Type B pancreatic cell (in vitro differentiated cells): ENCODE measurements at places on chromosomes 6 and 20.

DNA sequence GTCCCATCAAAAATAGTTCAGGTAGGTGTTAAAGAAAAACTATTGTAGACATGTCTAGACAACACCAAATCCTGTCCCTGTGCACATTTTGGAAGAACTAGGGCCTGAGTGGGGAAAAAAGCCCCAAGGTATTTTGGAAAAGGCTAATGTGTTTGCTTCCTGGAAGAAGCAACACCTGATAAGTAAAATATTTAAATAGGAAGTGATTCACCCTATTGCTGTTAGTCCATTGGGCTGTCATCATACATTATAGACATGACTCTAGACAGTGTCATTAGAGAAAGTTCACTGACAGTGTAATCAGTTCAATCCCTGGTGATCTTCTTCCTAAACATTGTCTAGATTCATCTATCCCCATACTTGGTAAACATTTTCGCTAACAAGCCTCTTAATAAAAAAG lies 465.3 kb downstream of the CBLN4 start:
- no peak overlapping the region for H3K4me3 ChIP-seq
- H3K4me1 ChIP-seq, result no peaks in the 10 kb centered on the region
- no peaks in the 10 kb centered on the region for H3K36me3 ChIP-seq
- H3K27ac ChIP-seq, result no peak overlapping the region
- DNase-seq, result no peak
- H3K27me3 ChIP-seq, result peaks cover 4% of the 10 kb centered on the region

- no peak overlapping the region for H3K4me3 ChIP-seq
- H3K4me1 ChIP-seq, result no peaks in the 10 kb centered on the region
- no peak overlapping the region for H3K27ac ChIP-seq
- DNase-seq, result no peak
Observed at GRCh38 chr20:52168116-52168515, 23.5 kb downstream of the ZFP64 start.

GRCh38 chr6:9482030-9482738 lies 932.7 kb downstream of the TFAP2A start:
- no peak for DNase-seq
- peaks cover 7% of the 10 kb centered on the region for H3K4me1 ChIP-seq
- H3K27ac ChIP-seq, result no peak overlapping the region
- H3K36me3 ChIP-seq, result no peaks in the 10 kb centered on the region
- H3K27me3 ChIP-seq, result peaks cover 3% of the 10 kb centered on the region
- no peak overlapping the region for H3K4me3 ChIP-seq

DNA sequence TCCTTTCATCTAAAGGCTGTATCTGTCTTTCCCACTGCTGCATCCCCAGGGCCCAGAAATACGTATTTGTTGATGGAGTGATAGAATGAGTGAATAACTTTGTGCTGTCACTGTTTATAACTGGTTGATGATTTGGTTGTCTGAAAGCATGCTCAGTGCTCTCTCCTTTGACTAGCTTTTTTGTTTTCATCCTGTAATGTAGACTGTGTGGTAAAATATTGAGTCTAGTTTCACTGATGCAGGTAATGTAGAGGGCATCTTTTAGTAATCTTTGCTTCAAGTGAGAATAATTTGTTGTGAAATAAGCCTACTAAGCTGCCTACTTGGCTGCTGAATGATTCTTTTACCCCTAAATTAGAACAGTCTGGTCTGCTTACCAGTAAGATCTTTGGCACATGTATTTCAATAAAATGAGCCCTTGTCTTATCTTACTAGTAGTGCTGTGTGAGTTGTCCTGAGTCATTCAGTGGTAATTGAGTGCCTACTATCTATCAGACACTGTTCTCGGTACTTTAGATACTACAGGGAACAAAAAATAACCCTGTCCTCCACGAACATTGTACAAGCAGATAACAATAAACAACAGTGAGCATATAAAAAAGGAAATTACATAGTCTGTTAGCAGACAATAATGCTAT lies 39.9 kb downstream of the MAPK14 start:
- no peak overlapping the region for H3K4me3 ChIP-seq
- peaks cover 36% of the 10 kb centered on the region for H3K4me1 ChIP-seq
- no peaks in the 10 kb centered on the region for H3K27me3 ChIP-seq

DNA sequence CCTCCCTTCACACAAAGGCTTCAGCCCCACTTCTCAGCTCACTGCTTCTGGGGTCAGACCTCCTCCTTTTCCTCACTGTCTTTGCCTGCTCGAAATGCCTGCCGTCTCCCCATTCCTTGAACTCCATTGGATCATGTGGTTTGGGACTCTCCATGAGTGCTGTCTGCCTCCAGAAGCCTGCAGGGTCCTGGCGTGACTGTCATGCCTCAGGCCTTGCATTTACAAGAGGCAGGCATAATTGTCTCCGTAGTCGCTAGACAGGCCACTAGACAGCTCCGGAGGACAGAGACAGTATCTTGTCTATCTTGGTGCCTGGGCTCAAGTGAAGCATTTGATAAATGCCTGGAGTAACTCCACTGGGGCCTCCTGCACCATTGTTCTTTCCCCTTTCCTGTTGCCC lies 15.3 kb downstream of the PNLDC1 start:
- peak overlapping the region; percentile 48 for H3K27ac ChIP-seq
- no peak overlapping the region for H3K4me3 ChIP-seq
- no peaks in the 10 kb centered on the region for H3K4me1 ChIP-seq
- no peak for DNase-seq
- H3K27me3 ChIP-seq, result peaks cover 12% of the 10 kb centered on the region

DNA sequence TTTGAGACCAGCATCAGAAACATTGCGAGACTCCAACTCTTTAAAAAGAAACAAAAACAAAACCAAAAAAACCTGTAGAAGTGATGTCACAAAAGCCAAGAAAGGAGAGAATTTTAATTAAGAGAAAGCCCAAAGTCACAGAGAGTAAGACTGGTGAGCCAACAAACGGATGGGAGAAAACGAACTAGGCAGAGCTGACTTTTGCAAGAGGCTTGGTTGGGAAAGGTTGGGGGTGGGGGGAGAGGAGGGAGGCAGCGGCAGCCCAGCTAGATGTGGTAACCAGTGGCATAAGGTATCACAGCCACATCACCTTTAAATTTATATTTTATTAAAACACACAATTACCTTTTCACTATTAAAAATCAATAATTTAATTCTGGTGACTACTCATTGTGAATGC lies 23.5 kb downstream of the NOL7 start:
- no peak overlapping the region for H3K4me3 ChIP-seq
- H3K27ac ChIP-seq, result no peak overlapping the region
- H3K27me3 ChIP-seq, result no peaks in the 10 kb centered on the region
- peaks cover 26% of the 10 kb centered on the region for H3K36me3 ChIP-seq
- DNase-seq, result no peak
- no peaks in the 10 kb centered on the region for H3K4me1 ChIP-seq

GRCh38 chr20:17843246-17844132 lies 125.1 kb downstream of the SNX5 start:
- DNase-seq, result no peak
- H3K4me1 ChIP-seq, result peaks cover 23% of the 10 kb centered on the region
- no peak overlapping the region for H3K4me3 ChIP-seq
- no peaks in the 10 kb centered on the region for H3K36me3 ChIP-seq
- no peak overlapping the region for H3K27ac ChIP-seq
- no peaks in the 10 kb centered on the region for H3K27me3 ChIP-seq

DNA sequence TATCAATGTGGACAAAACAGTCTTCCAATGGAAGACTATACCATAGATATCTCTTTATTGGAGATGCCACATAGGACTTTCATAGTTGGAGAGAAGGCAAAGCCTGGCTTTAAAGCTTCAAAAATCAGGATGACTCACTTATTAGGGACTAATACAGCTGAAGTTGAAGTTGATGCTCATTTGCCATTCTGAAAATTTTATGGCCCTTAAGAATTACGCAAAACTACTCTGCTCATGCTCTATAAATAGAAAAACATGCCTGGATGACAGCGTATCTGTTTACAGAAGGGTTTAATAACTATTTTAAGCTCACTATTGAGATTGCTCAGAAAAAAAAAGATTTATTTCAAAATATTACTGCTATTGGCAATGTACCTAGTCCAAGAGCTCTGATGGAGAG lies 155.5 kb upstream of the DST start:
- H3K27ac ChIP-seq, result no peak overlapping the region
- peaks cover 4% of the 10 kb centered on the region for H3K36me3 ChIP-seq
- no peak overlapping the region for H3K4me3 ChIP-seq
- peaks cover 23% of the 10 kb centered on the region for H3K4me1 ChIP-seq
- no peaks in the 10 kb centered on the region for H3K27me3 ChIP-seq

- no peak overlapping the region for H3K4me3 ChIP-seq
- H3K36me3 ChIP-seq, result no peaks in the 10 kb centered on the region
- H3K27me3 ChIP-seq, result no peaks in the 10 kb centered on the region
- H3K4me1 ChIP-seq, result no peaks in the 10 kb centered on the region
- no peak for DNase-seq
Observed at GRCh38 chr6:100915876-100916275, 34.7 kb upstream of the ASCC3 start.

GRCh38 chr6:104813552-104813951 lies 46.2 kb downstream of the HACE1 start:
- H3K27me3 ChIP-seq, result no peaks in the 10 kb centered on the region
- no peak overlapping the region for H3K27ac ChIP-seq
- no peaks in the 10 kb centered on the region for H3K4me1 ChIP-seq
- no peak overlapping the region for H3K4me3 ChIP-seq

DNA sequence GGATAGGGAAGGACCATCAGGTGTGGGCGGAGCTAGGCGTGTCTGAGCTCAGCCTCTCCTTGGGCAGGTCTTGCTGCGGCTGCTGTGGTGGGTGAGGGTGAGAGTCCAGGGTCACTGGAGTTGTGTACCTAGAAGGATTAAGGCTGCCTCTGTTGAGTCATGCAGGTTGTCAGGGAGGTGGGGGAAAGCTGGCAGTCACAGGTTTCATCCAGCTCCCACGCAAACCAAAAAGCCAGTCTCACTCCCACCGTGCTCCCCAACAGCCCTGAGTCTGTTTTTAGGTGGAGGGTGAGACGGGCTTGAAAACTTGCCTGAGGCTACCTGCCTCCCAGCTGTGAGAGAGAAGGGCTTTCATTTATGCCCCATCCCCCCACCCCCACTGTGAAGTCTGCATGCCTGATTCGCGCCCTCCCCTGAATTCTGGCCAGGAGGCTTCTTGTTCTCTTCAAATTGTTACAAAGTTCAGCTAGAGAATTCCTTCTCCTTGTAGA lies 161.5 kb downstream of the MYLK4 start:
- peaks cover 4% of the 10 kb centered on the region for H3K36me3 ChIP-seq
- H3K27ac ChIP-seq, result no peak overlapping the region
- H3K27me3 ChIP-seq, result no peaks in the 10 kb centered on the region
- peaks cover 5% of the 10 kb centered on the region for H3K4me1 ChIP-seq
- no peak overlapping the region for H3K4me3 ChIP-seq
- DNase-seq, result no peak

DNA sequence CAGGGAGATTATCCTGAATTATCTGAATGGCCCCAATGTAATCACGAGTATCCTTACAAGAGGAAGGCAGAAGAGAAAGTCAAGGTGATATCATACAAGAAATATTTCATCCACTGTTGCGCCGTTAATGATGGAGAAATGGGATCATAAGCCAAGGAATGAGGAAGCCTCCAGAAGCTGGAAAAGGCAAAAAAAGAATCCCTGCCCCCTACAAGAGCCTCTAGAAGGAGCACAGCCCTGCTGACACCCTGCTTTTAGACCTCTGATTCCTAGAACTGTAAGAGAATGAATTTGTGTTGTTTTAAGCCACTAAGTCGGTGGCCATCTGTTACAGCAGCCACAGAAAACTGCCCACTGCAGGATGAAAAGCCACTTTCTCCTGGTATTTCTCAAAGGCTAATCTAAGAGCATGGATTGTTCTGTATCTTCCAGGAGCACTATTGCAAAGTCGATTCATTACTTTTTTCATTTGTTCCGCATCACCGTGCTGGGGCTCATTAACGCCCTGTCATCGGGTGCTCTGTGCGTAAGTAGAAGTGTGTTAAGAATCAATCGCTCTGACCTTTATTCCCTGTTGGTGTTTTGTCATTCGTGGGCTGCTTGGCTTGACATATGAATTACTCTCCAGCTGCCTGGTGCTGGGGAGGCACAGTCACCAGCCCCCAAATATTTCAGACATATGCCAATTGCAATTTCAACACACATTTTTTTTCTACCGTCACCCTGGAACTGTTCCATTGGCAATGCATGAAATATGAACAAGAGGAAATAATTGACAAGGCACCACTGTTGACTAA lies 117.0 kb downstream of the PCSK2 start:
- peaks cover 22% of the 10 kb centered on the region for H3K4me1 ChIP-seq
- no peak for DNase-seq
- H3K36me3 ChIP-seq, result no peaks in the 10 kb centered on the region
- H3K27me3 ChIP-seq, result peaks cover 7% of the 10 kb centered on the region
- no peak overlapping the region for H3K4me3 ChIP-seq
- peak overlapping the region; percentile 31 for H3K27ac ChIP-seq

DNA sequence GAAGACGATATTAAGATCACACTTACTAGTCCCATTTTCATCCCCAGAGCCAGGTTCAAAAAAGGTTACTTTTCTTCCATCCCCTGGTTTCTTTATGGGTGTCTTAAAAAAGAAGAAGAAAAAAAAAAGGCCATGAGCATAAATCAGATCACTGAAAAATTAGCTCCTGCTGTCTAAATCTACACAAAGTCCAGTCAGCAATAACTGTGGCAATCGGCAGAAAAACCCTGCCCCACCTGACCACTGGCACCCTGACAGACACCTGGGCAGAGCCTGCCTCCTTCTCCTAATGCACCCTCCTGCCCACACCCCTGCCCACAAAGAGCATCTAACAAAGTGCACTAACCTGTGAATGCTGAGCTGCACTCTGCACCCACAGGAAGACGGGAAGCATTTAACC lies 69.8 kb downstream of the STAU1 start:
- DNase-seq, result no peak
- peaks cover 30% of the 10 kb centered on the region for H3K36me3 ChIP-seq
- H3K27ac ChIP-seq, result no peak overlapping the region

- H3K4me1 ChIP-seq, result no peaks in the 10 kb centered on the region
- DNase-seq, result no peak
- H3K4me3 ChIP-seq, result no peak overlapping the region
- peaks cover 16% of the 10 kb centered on the region for H3K27me3 ChIP-seq
Observed at GRCh38 chr20:12882832-12883506, 125.8 kb upstream of the SPTLC3 start.

DNA sequence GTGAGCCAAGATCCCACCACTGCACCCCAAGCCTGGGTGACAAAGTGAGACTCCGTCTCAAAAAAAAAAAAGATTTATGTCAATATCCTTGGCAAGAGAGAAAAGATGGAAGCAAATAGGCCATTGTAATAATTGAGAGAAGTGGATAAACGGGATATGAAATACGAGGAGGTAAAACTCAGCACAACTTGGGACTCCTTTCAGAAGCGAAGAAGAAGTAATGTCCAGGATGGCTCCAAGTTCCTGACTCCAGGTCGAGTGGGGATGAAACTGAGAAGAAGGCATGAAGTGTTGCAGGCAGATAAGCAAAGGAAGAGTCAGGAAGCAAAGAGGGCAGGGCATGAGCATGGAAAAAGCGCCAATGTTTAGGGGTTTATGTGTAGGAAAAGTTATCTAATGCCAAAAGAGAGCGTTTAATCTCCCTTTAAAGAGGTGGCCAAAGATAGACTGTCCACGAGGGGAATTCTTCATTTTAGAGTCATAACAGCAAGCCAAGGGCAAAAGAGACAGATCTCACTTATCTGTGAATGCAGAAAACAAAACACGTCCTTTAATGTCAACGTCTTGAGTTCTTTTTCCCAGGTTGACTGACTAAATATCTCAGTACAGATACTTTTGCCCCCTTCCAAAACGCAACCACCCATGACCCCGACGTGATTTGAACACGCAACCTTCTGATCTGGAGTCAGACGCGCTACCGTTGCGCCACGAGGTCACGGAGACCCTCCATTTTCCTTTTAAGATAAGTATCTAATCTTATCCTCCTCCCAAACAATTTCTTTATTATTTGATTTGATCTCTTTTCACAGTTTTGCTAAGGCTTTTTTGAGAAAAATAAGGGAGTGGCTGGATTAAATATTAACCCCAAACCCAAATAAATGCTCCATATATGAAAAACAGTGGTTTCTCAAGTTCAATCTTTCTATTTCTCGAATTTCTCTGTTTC lies 46.3 kb upstream of the BTN3A2 start:
- H3K36me3 ChIP-seq, result no peaks in the 10 kb centered on the region
- DNase-seq, result no peak
- peak overlapping the region; percentile 76 for H3K4me3 ChIP-seq
- H3K27me3 ChIP-seq, result peaks cover 35% of the 10 kb centered on the region
- H3K27ac ChIP-seq, result peak overlapping the region; percentile 5
